Activated T-cell treated with anti-CD3 and anti-CD28 coated beads, Interleukin-2, amount 50 U/mL, for 1 hour (primary cell): ENCODE measurements at places on chromosomes 1 and 21.

GRCh38 chr1:71944006-71944405 lies 338.3 kb downstream of the NEGR1 start:
- no peak for DNase-seq

DNA sequence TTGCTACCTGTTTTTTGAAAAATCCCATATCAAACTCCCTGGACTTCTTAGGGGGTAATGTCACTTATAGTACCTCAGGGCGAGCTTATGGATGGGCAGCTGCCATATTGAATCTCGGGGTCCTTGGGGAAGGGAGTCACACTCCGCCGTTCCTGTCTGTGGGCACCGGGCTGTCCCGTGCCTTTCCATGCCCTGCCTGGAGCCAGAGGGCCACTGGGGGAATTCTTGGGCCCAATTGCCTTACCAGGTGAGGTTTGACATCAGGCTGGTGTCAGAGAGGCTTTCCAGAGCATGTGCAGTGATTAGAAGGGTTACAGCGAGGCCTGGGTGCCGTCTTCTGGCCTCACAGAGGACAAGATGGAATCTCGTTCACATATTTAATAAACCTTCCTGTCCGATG lies 28.8 kb downstream of the QSOX1 start:
- DNase-seq: no peak

DNA sequence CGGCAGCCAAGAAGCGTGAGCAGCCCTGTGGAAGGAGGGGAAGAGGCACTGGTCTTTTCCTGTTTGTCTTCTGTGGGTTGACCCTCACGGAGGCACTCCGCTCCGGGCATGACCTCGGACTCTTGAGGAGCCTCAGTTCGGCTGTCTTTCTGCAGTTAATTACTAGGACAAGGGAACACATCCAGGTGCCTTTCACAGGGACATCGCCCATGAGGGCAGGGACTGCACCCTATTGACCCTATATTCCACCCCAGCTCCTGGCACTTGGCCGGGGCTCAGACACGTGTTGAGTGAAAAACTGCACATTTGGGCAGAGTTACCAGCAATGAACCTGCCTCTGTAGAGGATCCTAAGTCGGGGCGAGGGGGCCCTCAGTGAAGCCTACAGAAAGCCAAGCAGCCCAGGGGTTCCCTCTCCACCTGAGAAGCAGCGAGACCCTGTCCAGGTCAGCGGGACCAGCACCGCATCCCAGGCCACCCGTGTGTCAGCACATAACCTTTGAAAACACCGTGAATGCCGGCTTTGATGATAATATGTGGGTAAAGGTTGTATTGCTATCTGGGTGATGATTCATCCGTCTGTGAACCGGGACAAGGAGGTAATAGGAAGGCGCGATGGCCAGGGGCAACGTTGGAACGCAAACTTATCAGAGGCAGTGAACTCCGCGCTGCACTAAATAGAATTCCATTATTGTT lies 161.4 kb upstream of the ARHGEF16 start:
- DNase-seq: no peak

- DNase-seq: no peak
These were observed 36.0 kb upstream of the PRDM2 start for GRCh38 chr1:13663969-13664368.
